ENCODE measurements at places on chromosomes 5 and 9.
A peak's percentile ranks its signal among the peaks of the same experiment; 100 is the strongest.

- DNase-seq: no peak
Observed at GRCh38 chr9:77946969-77947620, 84.5 kb downstream of the GNAQ start.

- no peak for DNase-seq
Observed at GRCh38 chr5:161547738-161548486, 1.4 kb upstream of the GABRB2 start.

GRCh38 chr5:172898218-172898842, 60.9 kb upstream of the RPL26L1 start:
- no peak for DNase-seq

- no peak for DNase-seq
Observed at GRCh38 chr5:23482642-23483041, 24.8 kb upstream of the PRDM9 start.

GRCh38 chr5:27876071-27876470, 837.7 kb upstream of the CDH9 start:
- DNase-seq: peak; percentile 52

DNA sequence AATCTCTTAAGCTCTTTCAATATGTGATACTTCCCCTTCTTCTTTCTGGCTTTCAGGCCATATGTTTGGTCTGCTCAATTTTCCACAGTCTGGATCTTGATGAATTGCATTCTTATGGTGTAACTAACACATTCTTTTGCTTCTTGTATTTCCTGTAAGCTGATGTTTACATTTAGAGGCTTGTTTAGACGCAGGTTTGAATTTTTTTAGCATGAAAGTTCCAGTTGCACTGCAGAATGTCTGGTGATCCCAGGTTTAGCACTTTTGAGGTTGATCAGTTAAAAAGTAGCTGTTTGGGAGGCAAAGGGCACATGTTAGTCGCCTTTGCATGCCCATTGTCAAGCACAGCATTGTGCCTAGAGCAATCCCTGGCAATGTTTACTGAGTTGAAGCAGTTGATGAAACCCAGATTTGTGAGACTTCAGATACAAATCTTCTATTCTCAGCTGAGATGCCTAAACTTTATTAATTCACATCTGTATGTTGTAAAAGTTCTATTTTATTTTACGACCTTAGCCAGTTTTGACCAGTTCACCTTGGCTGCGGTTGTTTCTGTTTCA, 59.6 kb upstream of the SPATA31C2 start:
- peak; percentile 80 for DNase-seq

- DNase-seq: no peak
Observed at GRCh38 chr5:24005384-24005783, 498.0 kb downstream of the PRDM9 start.

DNA sequence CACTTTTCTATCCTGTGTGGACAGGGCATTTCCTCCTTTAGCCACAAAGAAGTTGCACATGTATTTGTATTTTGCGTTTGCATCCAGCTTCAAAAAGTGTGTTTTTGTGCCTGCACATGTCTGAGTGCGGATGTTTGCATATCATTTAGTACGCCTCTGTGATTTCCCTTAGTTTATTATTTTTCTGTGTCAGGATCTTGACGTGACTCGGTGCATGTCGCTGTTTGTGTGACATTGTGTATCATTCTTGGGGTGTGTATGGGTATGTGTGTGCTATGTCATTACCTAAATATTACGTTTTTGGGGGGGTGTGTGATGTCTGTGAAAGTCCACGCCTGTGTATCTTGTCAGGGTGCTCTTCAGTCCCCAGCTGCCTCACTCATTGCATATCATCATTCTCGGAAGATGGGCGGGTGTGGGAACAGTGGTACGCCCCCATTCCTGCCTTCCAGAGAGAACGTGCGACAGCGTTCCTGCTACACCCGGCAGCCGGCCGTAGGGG, 416 bp upstream of the PAIP2 start:
- DNase-seq: no peak

Measured in LHCN-M2 (cell line).